ENCODE measurements at places on chromosomes 16 and 17.
A peak's percentile ranks its signal among the peaks of the same experiment; 100 is the strongest.

GRCh38 chr17:81393684-81394376, 1.4 kb upstream of the BAHCC1 start:
- peak; percentile 100 for DNase-seq

DNA sequence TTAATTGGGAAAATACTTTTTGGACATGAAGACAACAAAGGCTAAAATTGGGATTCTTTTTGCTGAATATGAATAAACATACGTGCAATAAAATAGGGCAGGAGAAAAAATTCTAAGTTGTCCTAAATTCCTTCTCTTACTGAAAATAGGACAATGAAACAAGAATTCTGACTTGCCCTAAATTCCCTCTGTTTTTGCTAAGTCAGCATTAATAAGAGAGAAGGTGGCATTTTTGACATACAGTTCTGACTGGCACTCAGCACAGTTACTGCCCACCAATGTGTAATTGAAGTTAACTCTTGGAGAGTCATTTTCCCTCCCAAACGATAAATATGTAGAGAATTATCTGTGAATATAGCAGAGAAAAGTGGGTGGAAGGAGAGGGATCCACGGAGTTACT, 1021.1 kb upstream of the CDH8 start:
- DNase-seq: no peak

DNA sequence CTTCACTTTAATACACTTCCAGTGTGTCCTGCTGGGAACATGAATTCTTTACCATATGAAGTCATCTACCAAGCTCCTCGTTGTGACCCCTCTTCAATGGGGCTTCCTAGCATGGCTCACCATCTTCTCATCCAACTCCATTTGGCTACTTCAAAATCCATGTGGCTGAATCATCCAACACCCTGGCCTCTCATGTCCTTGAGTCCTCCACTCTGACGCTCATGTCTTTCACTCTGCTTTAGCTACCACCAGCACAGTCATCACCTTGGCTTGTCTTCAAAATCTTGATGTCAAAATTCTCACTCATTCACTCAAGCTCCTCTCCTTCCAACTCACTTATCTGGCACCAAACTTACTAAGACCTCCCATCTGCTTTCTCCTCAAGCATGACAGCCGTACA, 35.8 kb downstream of the AMFR start:
- no peak for DNase-seq

DNA sequence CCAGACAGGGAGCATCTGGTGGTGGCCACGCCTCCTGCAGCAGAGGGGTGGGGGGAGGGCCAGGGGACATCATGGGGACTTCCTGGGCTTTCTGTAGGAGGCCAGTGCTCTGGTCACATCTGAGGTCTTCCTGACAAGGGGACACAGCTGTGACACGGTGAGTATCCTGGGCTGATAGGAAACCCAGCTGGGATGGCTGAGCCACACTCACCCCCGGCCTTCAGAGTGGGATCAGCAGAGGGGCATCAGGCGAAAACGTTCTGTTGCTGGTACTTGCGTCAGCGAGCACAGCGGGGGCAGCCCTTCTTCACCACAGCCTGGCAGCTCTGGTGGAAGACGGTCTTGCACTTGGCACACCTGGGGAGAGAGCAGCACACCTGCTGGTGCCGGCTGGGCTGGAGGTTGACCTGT, 122.9 kb upstream of the SMURF2 start:
- DNase-seq: no peak

- no peak for DNase-seq
Measured at GRCh38 chr17:41455236-41455635, 11.9 kb downstream of the KRT32 start.

GRCh38 chr17:10417431-10417830, 4.3 kb downstream of the MYH8 start:
- no peak for DNase-seq

DNA sequence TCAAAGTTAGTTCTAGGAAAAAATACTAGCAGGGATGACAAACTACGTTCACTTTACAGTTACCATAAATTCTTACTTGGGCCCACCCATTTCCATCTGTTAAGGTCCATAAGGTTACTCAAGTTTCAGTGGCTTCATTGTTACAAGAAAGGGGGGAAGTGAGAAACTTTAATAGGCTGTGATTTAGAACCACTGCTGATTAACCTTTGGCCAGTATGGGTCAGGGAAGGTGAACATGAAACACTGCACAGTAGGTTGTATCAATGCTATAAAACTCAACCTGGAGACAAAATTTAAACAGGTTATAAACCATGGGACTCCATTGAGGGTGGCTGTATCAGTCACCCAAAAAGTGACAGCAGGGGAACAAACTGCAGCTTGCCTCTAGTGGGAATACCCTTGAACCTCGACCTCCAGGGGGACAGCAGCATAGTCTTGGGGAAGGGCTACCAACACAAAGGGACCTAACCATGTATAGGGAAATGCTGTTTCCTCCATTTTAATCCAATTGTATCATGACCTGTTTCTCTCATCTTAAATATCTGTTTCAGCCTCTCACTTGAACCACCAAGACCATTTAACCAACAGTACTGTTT, 10.4 kb downstream of the PTRH2 start:
- DNase-seq: no peak

- DNase-seq: no peak
Measured at GRCh38 chr17:72122010-72122764, 1.4 kb downstream of the SOX9 start.

DNA sequence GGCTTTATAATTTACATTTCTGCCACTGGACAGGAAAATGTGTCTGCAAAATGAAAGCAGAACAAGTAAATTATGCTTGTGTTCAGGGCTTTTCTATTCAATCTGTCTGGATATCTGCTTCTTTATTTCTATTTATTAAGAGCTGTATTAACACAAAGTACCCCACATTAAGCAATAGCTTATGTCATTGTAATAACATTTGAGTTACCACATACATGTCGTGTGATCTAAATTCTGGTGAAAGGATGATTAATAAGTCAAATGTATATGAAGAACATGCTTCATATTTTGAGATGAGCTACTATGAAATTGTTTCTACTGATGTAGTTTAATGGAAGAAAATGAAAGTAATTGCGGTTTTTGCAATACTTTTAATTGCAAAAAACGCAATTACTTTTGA, 238.2 kb downstream of the KCNJ2 start:
- DNase-seq: no peak

GRCh38 chr17:58527306-58527705, 12.9 kb upstream of the MTMR4 start:
- no peak for DNase-seq
